Cortex of kidney (tissue), 1 donor: ENCODE measurements at places on chromosomes 11 and 22.

DNA sequence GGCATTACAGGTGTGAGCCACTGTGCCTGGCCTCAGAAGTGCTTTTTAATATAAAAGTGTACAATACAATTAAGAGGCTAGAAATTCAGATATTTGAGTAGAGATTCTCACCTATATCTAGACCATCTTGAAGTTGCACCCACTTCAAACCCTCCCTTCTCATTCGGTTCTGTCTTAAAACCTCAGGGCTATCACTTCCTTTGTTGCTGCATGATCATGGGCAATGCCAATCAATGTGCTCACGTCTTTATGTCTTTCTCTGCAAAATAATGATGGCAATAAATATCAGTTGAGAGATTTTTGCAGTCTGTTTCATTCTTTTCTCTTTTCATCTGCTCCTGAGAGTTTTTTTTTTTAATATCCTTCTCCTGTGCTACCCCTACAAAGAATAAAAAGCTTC lies 9.3 kb upstream of the NUP160 start:
- no peak for DNase-seq

GRCh38 chr11:114483929-114484328 lies 44.7 kb downstream of the REXO2 start:
- no peak for DNase-seq

GRCh38 chr11:9170450-9170849 lies 79.1 kb upstream of the SCUBE2 start:
- no peak for DNase-seq

DNA sequence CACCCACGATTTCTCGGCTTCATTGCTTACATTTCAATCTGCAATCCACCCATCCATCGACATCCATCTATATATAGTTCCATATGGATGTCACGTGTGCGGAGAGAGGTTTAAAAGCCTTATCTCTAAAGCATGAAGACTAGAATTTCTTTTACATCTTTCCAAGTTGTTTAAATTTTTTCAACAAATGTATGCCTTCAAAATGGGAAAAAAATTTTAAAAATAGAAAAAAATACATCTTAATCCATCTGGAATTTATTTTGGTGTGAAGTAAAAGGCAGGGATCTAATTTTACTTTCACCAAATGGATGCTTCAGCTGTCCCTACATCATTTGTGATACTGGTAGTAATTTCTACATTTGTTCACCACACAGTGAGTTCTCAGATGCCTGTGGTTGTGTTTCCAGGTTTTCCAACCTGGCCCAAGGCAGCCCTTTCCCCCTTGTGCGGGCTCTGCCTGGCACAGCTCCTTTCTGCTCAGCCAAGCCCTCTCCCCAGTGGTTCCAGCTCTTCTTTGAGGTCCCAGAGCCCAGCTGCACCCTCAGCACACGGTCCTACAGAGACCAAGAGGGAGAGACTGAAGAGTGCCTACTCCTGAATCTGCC lies 37.6 kb upstream of the KLHL35 start:
- no peak for DNase-seq

GRCh38 chr11:65492637-65493366 lies 6.0 kb upstream of the MALAT1 start:
- DNase-seq = no peak

DNA sequence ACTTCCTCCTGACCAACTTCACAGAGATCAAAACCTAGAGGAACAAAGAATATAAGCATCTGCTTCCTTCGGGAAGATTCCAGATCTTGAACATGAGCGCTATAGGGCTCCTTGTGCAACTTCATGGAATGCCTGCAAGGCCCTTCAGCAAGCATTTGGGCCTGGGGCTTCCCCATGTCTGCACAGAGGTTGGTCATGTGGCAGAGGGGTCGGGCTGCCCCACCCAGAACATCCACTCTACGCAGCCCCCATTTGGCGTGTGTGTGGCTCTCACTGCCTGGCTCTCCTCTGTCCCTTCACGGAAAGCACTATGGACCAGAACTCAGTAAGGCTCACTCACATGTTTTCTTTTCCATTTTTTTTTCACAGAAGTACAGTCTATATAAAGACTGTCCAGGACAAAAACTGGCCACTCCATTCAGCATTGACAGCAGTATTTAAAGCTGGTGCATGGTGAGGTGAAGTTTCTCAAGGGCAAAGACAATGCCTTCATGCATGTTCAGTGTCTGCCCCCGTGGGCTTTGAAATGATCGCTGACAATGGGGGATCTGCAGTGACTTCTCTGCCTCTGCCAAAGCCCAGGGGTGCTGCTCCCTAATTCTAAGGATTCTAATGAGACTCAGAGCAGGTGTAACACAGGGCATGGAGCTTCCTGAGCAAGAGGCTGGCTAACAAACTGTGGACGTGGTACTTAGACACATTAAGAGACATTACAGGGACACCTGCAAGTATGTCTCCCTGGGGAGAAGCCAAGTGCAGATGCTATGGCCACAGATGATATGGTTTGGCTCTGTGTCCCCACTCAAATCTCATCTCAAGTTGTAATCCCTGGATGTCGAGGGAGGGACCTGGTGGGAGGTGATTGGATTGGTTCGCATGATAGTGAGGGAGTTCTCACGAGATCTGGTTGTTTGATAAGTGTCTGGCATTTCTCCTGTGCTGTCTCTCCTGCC lies 66.5 kb upstream of the PITPNB start:
- DNase-seq = no peak
